Sigmoid colon (tissue), 7 donors: ENCODE measurements at places on chromosomes 16 and 17.

DNA sequence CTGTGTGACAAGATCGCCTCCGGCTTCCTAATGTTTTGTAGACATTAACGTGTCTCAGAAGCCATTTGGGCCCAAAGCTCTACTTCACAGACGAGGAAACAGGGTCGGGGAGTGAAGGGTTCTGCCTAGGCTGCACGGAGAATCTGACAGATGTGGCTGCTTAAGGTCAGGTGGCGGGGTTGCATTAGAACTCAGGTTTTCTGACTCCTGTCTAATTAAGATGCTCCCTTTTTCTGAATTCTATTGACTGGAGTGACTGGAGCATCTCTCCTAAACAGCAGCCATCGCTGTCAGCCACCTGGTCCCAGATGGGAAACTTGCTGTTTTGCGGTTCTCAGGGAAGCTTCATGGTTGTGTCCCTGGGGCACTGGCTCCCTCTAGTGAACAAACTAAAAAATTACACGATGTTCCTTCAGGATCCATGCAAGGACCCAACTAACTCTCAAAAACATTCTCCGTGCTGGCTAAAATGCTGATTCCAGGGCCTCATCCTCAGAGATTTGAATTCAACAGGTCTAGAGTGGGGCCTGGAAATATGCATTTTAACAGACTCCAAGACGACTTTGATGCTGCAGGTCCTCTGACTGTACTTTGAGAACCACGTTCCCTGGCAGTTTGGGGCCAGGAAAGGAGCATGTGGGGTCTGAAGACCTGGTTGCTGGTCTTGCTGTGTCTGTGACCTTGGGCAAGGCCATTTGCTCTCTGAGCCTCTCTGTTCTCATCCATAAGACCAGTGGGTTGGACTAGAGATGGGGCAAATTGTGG is 117.4 kb downstream of the IRF8 start:
- peak; percentile 72 for DNase-seq

GRCh38 chr16:67043420-67043819 is 14.5 kb downstream of the CBFB start:
- DNase-seq: no peak

DNA sequence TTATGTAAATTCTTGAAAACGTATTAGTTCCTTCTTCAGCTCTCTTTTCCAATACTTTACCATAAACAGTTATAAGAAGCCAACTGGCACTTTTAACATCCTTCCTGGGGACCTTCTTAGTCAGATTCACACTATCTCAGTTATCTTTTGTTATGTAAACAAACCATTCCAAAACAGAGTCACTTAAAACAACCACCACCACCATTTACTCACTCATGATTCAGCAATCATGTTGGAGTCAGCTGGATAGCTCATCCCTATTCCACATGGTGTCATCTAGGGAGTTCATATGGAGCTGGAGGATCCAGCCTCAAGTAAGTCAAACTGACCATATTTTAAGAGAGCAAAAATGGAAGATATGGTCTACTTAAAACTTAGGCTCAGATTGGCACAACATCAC is 240.3 kb upstream of the IRX3 start:
- DNase-seq: no peak

GRCh38 chr17:2878751-2879254 is 82.6 kb downstream of the RAP1GAP2 start:
- no peak for DNase-seq

DNA sequence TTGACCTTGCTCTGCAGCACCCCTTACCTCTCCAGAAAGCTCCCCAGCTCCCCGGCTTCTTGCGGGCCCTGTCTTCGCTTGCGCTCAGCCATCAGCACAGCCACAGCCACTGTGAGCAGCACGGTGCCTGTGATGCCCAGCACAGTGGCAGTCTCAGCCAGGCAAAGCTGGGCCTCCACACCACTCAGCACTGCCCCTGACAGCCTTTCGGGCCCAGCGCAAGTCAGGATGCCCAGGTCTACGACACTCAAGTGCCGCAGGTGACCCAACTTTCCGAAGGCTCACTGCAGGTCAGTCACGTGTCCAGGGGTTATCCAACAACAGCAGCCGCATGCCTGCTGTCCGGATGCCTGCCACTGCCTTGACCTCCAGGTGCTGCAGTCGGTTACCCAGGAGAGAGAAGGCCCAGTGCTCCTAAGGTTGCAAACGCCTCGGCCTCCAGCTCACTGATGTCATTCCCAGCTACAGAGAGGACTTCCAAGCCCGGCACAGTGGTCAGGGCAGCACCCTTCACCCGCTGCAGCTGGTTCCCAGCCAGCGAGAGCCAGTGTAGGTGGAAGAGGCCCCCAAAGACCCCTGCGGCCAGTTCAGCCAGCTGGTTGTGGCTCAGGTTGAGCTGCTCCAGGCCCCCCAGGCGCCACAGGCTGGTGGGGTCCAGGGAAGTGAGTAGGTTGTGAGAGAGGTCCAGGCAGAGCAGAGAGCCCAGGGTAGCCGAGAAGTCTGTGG is 8.9 kb upstream of the TMEM101 start:
- DNase-seq: no peak

DNA sequence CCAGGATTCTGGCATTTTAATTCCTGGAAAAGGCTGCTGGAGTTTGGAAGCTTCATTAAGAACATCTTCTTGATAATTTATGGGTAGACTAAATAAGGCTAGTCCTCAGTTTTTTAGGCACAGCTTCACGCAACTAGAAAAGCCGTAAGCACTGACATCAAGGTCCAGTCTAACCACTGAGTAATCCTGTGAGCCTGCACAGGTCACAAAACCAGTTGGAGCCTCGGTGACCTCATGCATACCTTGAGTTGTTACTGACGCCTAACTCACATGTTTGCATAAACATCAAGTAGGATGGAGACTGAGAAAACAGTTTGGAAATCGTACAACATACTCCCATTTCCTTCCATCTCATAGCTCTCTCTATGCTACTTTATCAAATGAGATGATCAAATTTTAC is 63.8 kb upstream of the RCVRN start:
- DNase-seq: no peak

DNA sequence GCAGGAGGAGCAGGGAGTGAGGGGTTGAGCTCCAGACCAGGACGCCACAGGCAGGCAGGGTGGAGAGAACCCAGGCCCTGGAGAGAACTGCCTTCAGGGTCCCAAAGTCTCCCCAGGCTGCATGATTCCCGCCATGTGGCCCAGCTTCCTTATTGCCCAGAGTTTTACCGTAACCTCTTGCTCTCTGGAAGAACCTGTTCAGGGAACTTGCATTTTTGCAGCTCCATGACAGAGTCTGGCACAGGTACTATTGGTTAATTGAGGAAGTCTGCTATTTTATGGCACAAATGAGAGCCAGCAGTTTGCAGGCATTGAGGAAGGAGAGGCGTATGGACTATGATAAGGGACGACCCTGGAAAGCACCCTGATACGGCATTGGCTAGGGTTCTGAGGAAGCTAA is 11.6 kb upstream of the NOS2 start:
- DNase-seq: no peak
